ENCODE measurements at places on chromosomes 6 and 20. TPM values are rescaled to one million over a fixed set of nuclear protein-coding genes. Genes with fewer than 3 reads are reported as not detected.

DNA sequence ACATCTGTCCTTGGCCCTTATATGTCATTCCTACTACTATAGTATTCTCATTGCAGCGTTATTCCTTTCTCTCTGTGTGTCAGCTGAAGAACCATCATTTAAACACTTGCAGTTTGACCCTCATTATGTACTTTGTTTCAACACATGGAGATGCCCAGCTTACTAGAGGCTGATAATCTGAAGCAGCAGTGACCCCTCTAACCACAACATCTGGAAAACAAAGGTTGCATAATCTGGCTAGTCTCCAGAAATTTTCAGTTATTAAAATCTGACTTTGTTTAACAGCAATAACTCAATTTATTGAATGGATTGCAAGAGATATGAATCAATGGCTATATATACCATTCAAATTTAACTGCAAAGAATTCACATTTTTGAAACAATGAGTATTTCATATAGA lies 6.6 kb upstream of the PHIP start:
- DNase-seq, result no peak

DNA sequence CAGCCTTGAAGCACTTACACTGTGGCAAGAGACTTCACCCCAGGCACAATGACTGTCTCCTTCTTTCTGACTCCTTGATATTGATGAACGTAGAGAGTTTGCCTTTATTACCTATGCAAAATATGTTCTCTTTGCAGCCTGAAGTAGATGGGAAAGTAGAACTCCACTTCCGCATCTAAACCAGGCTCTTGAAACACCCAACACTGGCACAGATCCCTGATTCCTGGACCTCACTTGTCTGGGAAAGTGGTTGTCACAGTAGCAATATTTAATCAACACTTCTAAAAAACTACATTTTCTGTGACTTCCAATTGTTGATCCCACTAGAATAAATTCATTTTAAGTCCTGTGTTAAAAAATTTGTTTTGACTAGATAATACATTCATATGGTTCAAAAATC lies 143.1 kb downstream of the CDK19 start:
- DNase-seq, result no peak

- DNase-seq, result no peak
These were observed 63.1 kb upstream of the UNC93A start for GRCh38 chr6:167227984-167228383.

DNA sequence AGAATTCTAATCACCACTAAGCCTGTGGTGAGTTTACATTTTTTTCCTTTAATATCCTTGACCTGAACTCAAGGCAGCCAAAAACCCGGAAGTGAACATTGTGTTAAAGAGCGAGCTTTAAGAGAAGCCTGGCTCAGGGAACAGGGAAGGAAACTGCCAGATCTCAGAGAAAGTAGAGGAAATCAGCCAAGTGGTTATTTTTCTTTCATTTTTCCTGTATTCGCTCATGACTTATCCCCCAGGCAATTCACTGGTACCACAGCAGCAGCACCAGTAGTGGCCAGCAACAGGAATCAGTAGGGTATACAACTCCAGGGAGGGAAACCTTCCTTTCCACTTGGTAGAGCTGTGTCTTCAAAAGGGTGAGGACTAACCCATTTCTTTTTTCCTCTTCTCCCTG lies 89.6 kb upstream of the HMGCLL1 start:
- DNase-seq, result no peak

GRCh38 chr6:167977717-167978467 lies 19.6 kb upstream of the KIF25 start:
- no peak for DNase-seq

- DNase-seq, result no peak
These were observed 117.5 kb upstream of the ID4 start for GRCh38 chr6:19719691-19720128.

DNA sequence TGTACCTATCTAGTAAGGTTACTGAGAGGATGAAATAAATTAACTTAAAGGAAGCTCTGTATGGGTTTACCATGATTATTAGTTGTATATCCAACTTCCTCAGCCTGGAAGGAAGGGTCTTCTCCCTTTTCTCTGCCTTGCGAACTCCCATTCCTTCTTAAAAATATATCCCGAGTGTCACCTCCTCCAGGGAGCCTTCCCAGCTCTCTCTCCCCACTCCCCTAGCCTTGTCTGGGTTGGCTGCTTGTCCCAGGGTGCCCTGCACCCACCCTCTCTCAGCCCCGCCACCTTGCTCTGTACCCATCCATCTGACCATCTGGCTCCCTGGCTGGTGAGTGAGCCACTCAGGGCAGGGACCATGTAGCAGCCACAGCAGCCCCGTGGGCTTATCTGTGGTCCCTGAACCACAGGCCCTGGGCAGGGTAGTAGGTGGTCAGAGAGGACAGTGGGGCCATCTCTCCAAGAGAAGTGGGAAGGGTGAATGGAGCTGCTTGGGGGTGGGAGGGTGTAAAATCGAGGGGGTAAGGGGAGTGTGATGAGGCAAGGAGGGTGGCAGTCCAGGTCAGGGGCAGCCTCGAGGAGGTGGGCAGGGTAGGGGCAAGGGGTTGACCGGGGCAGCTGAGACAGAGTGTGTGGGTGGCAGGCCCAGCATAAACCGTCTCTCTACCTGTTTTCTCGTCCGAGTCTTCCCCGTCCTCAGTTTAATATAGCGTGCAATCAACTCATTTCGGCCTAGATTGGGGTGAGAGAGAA lies 12.8 kb downstream of the TEAD3 start:
- no peak for DNase-seq

DNA sequence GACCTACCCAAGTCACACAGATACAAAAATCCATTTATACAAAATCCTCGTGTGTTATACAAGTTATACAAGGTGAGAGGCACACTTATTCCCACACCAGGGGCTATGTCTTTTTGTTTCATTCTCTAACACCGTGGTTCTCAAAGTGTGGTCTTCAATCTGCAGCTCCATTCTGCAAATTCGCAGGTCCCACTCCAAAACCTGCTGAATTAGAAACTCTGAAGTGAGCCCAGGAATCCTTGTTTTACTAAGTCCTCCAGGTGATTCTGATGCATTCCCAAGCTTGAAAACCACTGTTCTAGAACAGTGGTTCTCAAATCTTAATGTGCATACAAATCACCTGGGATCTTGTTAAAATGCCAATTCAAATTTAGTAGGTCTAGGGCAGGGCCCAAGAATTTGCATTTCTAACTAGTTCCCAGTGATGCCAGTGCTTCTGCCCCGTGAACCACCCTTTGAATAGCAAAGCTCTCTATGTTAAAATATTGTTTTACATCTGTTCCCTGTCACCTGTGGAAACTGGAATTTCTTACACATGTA lies 35.1 kb downstream of the LRFN2 start:
- DNase-seq, result no peak

DNA sequence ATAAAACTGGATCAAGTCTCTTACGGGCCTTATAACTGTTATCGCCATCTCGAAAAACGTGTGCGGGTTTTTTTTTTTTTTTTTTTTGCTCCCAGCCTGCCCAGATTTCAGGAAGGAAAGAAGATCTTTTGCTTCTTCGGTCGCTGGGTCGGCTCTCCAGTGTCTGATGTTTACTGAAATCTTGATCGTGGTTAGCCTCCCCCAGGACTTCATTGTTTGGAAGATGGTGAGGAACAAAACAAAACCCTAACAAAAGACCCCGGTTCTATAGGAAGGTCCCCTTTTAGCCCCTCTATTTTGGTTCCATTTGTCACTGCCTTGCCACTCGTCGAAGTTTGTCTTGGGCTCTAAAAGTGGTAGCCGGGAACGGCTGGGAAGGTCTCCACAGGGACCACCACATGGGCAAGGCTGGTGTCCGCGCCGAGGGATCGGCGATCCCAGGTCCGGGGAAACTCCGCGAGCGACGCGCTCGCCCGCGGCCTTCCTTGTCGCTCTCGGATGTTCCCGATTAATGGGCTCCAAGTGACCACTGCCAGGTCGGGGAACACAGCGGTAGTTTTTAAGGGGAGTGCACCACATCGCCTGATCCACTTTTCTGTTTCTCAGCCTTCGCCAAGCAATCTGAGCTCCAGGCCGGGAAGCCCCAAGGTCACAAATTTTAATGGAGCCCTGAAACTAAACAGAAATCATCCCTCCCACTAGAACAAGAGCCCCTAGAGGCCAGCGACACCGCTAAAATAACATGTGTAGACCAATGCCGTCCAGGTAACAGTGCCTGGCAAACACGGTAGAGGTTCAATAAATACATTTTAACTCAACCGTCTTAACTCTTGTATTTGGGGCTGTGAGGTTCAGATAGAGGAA lies 27.0 kb downstream of the TRIM27 start:
- DNase-seq, result no peak

Gene TREML1
- polyA plus RNA-seq, result not detected

Gene PRR18
- polyA plus RNA-seq, result not detected

Gene DPPA5
- polyA plus RNA-seq, result not detected

Gene BPI
- polyA plus RNA-seq, result 0.69 TPM

Gene TSBP1
- not detected for polyA plus RNA-seq

Gene C20orf202
- not detected for polyA plus RNA-seq
